Caco-2 (cell line): ENCODE measurements at places on chromosomes 3 and 15. TPM values are rescaled to one million over a fixed set of nuclear protein-coding genes. Genes with fewer than 3 reads are reported as not detected.

DNA sequence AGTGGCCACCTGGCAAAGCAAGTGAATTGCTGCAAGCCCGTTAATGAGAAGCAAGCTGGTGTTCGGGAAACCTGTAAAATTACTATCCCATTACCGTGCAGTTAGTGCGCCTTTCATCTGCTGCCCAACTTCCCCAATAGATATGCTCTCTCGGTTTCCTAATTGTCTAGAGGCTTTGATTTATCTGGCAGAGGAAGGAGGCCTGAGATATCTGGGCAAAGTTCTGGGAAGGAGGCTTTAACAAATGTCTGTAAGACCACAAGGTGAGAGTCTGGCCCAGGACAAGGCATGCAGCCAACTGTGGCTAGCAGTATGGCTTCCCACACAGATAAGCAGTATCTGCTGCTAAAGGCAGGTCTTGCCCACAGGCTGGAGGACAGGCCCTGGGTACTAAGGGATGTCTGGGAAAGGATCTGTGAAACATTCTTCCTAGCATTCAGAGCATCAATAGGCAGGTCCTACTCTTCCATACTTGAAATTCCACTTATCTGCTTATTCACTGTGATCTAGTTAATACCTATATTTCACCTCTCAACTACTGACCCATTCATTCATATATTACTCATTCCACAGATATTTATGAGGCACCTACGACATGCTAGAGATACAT, 130.0 kb upstream of the SLC2A2 start:
- peak overlapping the region; percentile 97 for H3K27ac ChIP-seq
- peaks cover 31% of the 10 kb centered on the region for H3K4me1 ChIP-seq
- no peak overlapping the region for H3K4me3 ChIP-seq
- H3K36me3 ChIP-seq: no peaks in the 10 kb centered on the region; the same call in 1 of the 2 replicates

GRCh38 chr15:99085413-99086326, 19.2 kb upstream of the SYNM start:
- DNase-seq: no peak
- no peaks in the 10 kb centered on the region for H3K27me3 ChIP-seq

DNA sequence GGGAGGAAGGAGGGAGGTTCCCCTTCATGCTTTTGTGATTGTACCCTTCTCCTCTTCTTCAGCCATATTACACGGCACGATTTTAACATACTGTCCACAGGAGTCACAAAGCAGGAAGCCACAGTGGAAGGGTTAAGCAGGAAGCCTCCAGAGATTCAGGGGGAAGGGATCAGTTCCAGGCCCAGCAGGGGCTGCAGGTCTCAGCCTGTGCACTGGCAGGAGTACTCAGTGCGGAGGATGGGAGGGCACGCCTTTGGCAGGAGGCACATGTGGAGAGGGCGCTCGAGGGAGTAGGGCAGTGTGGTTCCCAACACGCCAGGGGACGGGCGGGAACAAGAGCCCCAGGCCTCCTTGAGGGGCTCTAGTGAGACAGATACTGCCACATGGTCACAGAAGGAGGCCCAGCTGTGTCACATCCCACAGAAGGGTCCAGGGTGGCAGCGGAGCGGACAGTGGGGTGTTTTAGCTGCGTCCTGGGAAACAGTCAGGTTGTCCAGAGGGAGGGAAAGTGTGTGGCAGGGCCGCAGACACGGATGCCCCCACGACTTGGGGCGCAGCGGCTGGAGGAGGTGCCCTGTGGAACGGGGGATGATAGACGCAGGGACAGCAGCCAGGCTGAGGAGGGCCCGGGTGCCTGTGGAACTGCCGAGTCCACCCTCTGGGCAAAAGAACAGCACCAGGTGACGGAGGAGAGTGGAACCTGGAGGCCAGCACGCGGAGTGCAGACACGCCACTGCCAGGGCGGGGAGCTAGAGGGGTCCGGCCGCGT, 77.5 kb downstream of the CHSY1 start:
- H3K36me3 ChIP-seq: peaks cover 2% of the 10 kb centered on the region; the same call in 1 of the 2 replicates
- DNase-seq: no peak
- H3K27ac ChIP-seq: peak overlapping the region; percentile 72
- no peak overlapping the region for H3K4me3 ChIP-seq
- H3K4me1 ChIP-seq: peaks cover 20% of the 10 kb centered on the region

Gene CCR9
- not detected in 2 replicates for total RNA-seq

GRCh38 chr15:73171711-73172110, 119.4 kb downstream of the NEO1 start:
- no peaks in the 10 kb centered on the region for H3K4me1 ChIP-seq
- no peak overlapping the region for H3K27ac ChIP-seq
- no peaks in the 10 kb centered on the region for H3K36me3 ChIP-seq
- DNase-seq: no peak
- no peak overlapping the region for H3K4me3 ChIP-seq

Gene VGLL3
- 8.2 and 10.4 TPM in 2 replicates for total RNA-seq

Gene SUSD5
- total RNA-seq: not detected in 2 replicates

- H3K27ac ChIP-seq: no peak overlapping the region
- H3K36me3 ChIP-seq: no peaks in the 10 kb centered on the region
- H3K4me3 ChIP-seq: no peak overlapping the region
- H3K27me3 ChIP-seq: no peaks in the 10 kb centered on the region
These were observed 1092.0 kb downstream of the NAALADL2 start for GRCh38 chr3:175951047-175951694.

GRCh38 chr3:106305127-106305526, 436.3 kb upstream of the CBLB start:
- no peak overlapping the region for H3K27ac ChIP-seq
- no peaks in the 10 kb centered on the region for H3K27me3 ChIP-seq
- DNase-seq: no peak
- H3K36me3 ChIP-seq: no peaks in the 10 kb centered on the region
- H3K4me1 ChIP-seq: no peaks in the 10 kb centered on the region

GRCh38 chr3:51982352-51982837, 940 bp upstream of the ACY1 start:
- peak overlapping the region; percentile 86 for H3K27ac ChIP-seq
- no peaks in the 10 kb centered on the region for H3K27me3 ChIP-seq
- peak; percentile 88 for DNase-seq
- H3K4me1 ChIP-seq: peaks cover 46% of the 10 kb centered on the region
- H3K4me3 ChIP-seq: peak overlapping the region; percentile 46

- no peaks in the 10 kb centered on the region for H3K4me1 ChIP-seq
- no peak for DNase-seq
- no peak overlapping the region for H3K4me3 ChIP-seq
- no peaks in the 10 kb centered on the region for H3K27me3 ChIP-seq
These were observed 211.3 kb downstream of the MYRIP start for GRCh38 chr3:40020689-40021088.

- H3K27me3 ChIP-seq: no peaks in the 10 kb centered on the region
- H3K36me3 ChIP-seq: no peaks in the 10 kb centered on the region
- no peaks in the 10 kb centered on the region for H3K4me1 ChIP-seq
- DNase-seq: no peak
These were observed 9.7 kb upstream of the PGPEP1L start for GRCh38 chr15:99017322-99017701.

Gene SERPINI1
- 3.7 and 4.4 TPM in 2 replicates for total RNA-seq

Gene TM4SF4
- 1.9 and 2.7 TPM in 2 replicates for total RNA-seq

- H3K36me3 ChIP-seq: no peaks in the 10 kb centered on the region
- no peak overlapping the region for H3K27ac ChIP-seq
- H3K27me3 ChIP-seq: peaks cover 1% of the 10 kb centered on the region; the same call in 1 of the 2 replicates
- no peak overlapping the region for H3K4me3 ChIP-seq
These were observed 8.4 kb downstream of the PROK2 start for GRCh38 chr3:71776538-71776937.

DNA sequence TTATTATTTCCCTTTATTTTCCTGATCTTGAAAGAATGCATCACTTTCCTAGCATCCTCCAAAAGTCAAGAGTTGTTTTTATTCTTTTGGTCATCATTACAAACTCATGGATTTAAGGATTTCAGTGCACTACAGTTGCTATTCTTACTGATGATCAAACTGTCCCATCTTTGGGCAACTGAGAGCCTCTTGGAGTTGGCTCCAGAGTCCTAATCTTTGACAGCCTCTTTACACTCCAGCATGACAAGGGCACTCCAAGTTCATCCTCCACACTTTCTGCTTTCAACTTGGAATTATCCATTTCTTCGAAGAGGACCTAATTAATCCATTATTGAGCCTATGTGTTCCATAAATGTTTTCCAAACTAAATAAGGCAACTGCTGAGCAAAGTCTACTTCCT, 5.7 kb downstream of the UACA start:
- H3K27me3 ChIP-seq: no peaks in the 10 kb centered on the region
- no peak for DNase-seq
- H3K4me1 ChIP-seq: peaks cover 31% of the 10 kb centered on the region
- H3K4me3 ChIP-seq: no peak overlapping the region
- no peaks in the 10 kb centered on the region for H3K36me3 ChIP-seq

DNA sequence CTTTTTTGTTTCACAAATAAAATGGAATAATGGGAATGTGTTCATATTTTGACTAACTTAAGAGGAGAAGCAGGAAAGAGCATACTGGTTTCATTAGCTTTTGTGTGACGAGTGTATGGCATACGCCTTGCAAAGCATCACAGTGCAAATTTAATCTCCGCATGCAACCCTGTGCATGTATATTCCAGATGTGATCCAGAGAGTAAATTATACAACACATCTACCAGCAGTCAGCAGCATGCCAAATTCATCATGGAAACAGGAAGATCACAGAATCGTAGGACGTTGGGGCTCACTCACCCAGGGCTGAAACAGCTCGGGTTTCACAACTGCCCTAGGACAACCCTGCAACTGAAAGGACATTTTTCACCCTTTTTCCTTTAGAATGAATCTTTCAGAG, 53.4 kb downstream of the ADAMTS9 start:
- no peak overlapping the region for H3K27ac ChIP-seq
- H3K4me1 ChIP-seq: peaks cover 17% of the 10 kb centered on the region
- H3K4me3 ChIP-seq: no peak overlapping the region
- no peaks in the 10 kb centered on the region for H3K27me3 ChIP-seq
- H3K36me3 ChIP-seq: no peaks in the 10 kb centered on the region

DNA sequence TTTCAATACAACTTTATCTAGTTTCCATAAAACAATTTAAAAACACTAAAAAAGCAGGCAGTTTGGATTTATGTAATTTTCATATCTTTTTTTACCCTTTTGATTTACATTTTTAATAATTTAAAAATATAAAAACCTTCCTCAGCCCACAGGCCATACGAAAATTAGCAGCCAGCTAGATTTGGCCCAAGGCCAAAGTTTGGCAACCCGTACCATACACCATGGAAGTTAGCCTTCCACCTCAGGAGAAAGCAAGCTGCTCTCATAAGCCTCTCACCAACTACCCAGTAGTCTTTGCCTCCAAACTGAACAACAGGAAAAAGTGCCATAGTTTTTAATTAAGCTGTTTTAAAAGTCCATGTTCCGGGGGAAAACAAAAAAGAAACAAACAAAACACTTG, 107.3 kb upstream of the TRIM42 start:
- H3K27ac ChIP-seq: no peak overlapping the region
- H3K4me1 ChIP-seq: no peaks in the 10 kb centered on the region
- no peak overlapping the region for H3K4me3 ChIP-seq

Gene CD96
- 0.59 and 1.5 TPM in 2 replicates for total RNA-seq

DNA sequence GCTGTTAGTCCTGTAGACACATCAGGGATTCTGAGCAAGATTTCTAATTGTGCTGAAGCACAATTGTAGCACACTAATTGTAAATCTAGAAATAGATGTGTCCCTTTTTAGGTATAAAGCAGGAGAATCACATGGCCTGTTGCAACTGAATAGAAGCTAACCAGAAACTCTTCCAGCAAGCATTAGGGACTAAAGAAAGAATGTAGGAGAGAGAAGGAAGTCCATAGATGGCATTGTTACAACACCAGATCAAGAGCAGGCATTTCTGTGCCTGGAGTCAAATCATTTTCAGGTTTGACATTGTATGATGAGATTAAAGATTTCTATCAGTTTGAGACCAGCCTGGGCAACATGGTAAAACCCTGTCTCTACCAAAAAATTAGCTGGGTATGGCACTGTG, 27.4 kb downstream of the CALML4 start:
- H3K27me3 ChIP-seq: no peaks in the 10 kb centered on the region
- no peak for DNase-seq
- no peaks in the 10 kb centered on the region for H3K36me3 ChIP-seq
- no peak overlapping the region for H3K4me3 ChIP-seq
- H3K27ac ChIP-seq: no peak overlapping the region
- H3K4me1 ChIP-seq: no peaks in the 10 kb centered on the region

GRCh38 chr3:74897006-74897405, 282.5 kb upstream of the CNTN3 start:
- no peaks in the 10 kb centered on the region for H3K36me3 ChIP-seq
- DNase-seq: peak; percentile 3
- no peak overlapping the region for H3K4me3 ChIP-seq
- H3K27me3 ChIP-seq: no peaks in the 10 kb centered on the region
- no peaks in the 10 kb centered on the region for H3K4me1 ChIP-seq
- no peak overlapping the region for H3K27ac ChIP-seq

- no peak overlapping the region for H3K27ac ChIP-seq
- H3K36me3 ChIP-seq: no peaks in the 10 kb centered on the region
- H3K4me3 ChIP-seq: no peak overlapping the region
- no peaks in the 10 kb centered on the region for H3K27me3 ChIP-seq
- H3K4me1 ChIP-seq: no peaks in the 10 kb centered on the region
- DNase-seq: no peak
These were observed 67.1 kb downstream of the OXSM start for GRCh38 chr3:25856902-25857518.

DNA sequence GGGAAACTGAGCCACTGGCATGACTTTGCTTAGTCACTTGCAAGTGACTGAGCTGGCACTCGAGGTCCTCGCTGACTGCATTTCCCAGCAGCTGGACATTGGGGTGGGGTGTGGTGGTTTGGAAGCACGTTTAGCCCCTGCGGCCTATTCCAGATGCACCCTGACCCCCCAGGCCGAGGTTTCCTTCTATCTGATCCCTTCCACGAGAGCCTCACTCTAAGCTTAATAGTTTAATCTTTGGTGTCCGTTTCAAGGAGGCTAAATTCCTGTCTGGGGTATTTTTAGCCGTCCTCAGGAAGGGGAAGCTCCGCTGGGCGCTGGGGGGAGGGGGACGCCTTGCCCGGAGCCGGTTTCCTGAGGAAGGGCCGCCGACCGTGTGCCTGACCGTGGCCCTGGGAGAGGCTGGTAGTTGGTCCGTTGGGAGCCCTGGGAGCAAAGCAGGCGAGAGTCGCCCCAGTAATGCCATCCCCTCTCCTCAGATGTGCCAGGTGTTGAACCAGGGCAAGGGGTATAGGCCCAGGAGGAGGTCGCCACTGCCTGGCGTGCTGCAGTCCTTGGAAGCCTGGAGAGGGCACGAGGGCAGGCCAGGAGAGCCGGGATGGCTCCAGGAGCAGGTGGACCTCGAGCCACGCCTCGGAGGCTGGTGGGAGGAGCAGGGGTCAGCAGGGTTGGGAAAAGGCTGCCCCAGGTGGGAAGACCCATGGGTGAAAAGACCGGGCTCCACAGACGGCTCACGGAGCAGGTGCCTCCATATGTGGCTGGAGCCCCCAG, 37.2 kb downstream of the IDH2 start:
- H3K4me3 ChIP-seq: no peak overlapping the region
- H3K4me1 ChIP-seq: no peaks in the 10 kb centered on the region
- no peaks in the 10 kb centered on the region for H3K27me3 ChIP-seq

Gene MUC20
- 0.88 and 1.9 TPM in 2 replicates for total RNA-seq

Gene EDEM1
- 42.6 and 51.3 TPM in 2 replicates for total RNA-seq

DNA sequence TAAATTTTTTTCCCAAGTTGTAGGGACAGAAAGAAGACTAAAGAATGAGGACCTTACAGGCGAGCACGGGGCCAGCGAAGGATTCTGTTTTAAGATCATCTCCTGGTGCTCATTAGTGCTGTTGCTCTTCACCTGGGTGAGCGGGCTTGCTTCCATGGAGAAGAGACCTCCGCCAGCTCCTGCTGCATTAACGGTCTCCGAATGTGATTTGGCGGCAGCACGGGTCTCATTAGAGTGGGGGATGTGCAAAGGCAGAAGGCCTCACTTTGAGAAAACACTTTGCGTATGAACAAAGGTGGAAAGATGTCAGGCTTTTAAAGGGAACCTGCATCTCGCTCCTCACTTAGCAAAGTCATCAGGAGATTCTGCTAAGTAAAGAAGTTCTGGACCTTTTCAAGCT, 753.4 kb upstream of the CFAP20DC start:
- no peaks in the 10 kb centered on the region for H3K4me1 ChIP-seq
- no peak overlapping the region for H3K27ac ChIP-seq
- no peaks in the 10 kb centered on the region for H3K27me3 ChIP-seq
- no peaks in the 10 kb centered on the region for H3K36me3 ChIP-seq
- DNase-seq: no peak
- no peak overlapping the region for H3K4me3 ChIP-seq
